NCI-H526 (cell line): ENCODE measurements at places on chromosomes 5 and 9.

DNA sequence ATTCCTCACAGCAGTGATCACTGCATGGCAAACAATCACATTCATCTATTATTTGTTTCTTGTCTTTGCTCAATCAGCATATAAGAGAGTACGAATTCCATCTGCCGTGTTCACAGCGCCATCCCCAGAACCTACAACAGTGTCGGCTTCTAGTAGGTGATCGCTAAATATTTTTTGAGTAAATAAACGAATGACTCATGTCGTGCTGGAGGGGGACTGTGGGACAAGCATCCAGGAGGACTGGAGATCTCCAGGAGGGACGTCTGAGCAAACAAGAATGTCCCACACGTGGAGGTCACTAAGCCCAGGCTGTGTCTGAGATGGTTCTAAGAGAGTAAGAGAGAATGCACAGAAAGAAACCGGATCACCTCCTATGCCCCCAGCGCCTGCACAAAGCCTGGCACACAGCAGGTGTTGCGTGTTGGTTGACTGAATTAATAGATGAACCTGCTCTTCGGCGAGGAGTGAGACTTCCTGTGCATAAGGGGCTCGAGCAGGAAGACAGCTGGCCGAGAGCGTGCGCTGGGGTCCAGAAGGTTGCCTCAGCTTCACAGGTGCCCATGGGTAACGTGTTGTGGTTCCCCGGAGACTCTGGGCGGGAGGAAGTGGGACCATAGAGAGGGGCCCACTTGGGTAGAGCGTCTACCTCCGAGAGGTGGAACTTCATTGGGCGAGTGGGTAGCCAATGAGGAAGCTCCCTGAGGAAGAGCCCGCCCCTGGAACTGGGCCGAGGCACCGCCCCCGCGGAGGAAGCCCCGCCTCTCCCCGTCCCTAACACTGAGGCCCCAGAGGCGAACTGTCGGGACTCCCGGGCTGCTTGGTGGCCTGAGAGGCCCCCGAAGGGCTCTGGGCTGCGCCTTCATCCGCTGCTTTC, 193.0 kb downstream of the MELK start:
- peak; percentile 97 for DNase-seq

DNA sequence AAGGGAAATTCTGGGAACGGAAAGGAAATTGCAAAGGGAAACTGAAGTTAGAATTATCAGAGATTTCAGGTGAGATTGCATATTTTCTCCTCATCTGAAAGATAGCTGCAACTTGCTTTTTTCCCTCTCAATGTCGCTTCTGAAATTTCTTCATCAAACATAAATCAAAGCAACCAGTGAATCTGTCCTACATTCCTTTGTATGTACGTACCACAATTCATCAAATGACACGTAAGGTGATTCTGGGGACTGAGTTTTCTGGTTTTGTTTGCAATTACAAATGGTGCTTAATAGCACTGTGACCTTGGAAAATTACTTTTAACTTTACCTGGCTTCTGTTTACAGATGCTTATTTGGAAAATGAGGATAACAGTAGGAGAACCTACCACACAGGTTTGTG, 21.9 kb upstream of the CNOT6 start:
- DNase-seq = no peak

DNA sequence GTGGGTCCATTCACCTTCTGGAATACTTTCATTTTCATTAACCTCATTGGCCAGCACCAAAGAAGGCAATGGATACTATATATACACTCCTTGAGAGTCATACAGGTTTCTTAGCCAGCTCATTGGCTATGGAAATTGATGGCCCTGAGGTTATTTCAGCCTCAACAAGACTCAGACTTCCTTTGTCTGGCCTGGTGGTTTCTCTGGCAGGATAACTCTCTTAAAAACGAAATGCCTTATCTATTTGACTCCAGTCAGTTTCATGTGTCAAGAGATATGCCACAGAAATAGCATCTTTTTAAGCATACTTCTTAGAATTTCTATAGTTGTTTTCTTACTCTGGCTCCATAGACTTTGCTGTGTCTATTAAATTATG, 28.9 kb downstream of the CDH9 start:
- DNase-seq = no peak

GRCh38 chr5:15715967-15716366, 216.0 kb downstream of the FBXL7 start:
- no peak for DNase-seq

GRCh38 chr5:142881076-142881783, 111.1 kb downstream of the ARHGAP26 start:
- no peak for DNase-seq

DNA sequence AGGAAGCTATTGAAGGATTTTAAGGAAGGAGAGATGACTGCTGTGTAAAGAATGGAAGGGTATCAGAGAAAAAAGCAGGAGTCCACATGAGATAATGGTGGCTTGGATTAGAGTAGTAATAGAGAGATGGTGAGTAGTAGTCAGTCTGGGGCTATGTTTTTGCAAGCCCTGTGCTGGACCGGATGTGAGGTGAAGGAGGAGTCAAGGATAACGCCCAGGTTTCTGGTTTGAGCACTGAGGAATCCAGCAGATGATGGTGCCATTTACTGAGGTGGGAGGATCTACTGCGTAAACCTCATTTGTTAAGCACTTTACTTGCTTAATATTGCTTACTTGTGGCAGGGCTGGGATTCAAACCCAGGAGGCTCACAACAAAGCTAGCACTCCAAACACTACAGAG, 1.1 kb downstream of the TIGD6 start:
- no peak for DNase-seq

GRCh38 chr5:128252756-128253155, 169.2 kb downstream of the SLC12A2 start:
- no peak for DNase-seq

DNA sequence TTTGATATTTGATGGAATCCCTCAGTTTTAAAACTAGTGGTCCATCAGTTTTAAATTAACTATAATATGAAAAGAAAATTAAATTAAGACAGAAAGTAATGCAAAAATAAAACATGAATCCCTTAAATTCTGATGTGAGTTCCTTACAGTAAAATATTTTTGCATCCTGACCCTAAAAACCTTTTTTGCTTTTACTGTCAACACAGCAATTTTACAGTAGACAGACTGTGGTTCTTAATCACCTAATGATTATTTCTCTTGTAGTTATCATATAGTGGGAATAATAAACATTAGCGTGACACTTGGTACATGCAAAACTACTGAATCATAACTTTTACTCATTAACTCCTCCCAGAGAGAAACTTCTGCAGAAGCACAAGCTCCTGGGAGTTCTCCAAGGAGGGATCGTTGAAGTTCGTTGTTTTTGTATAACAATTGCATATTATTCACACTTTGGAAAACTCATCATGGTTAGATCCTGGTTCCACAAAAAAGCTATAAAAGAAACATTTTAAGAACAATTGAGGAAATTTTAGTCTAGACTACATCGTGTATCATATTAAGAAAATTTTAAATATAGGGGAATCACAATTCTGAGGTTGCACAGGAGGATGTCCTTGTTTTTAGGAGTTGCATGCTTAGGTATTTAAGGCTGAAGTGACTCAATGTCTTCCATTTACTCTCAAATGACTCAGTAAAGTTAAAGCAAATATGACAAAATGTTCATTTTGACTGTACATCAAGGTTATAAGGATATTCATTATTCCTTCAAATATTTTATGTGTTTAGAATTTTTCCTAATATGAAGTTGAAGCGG, 88.2 kb upstream of the NIPAL4 start:
- no peak for DNase-seq

GRCh38 chr9:17624571-17624970, 45.7 kb downstream of the SH3GL2 start:
- DNase-seq = no peak

DNA sequence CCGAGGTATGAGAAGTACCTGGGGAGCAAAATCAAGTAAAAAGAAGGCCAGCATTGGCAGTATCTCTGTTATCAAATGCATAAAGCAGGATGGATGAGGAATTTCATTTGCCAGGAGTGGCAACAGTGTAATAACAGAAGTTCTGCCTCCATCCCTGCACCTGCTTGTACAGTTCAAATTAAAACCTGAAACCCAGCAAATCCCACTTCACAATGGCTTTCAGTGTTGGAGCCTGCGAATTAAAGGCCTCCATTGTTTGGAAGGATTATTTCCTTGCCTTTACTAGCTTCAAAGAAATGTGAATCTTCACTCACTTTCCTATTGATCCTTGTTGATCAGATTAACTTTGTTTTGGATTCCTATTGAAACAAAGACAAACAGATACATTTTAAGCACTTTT, 31.5 kb upstream of the IRX1 start:
- DNase-seq = peak; percentile 23

DNA sequence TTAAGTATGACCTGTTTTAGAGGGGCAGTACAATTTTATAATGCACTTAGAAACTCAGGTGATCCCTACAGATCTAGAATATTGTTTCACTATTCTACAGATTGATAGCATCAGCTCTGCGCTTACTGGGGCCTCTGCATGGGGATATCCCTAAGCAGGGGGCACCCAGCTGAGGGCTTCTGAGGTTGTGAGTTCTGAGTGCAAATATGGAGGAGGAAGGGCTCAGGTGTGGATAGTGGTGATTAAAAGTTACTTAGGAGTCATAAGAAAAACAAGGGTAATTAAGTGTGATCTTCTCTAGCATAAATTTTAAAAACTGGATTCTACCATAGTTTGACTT, 274.4 kb downstream of the EFNA5 start:
- DNase-seq = no peak

DNA sequence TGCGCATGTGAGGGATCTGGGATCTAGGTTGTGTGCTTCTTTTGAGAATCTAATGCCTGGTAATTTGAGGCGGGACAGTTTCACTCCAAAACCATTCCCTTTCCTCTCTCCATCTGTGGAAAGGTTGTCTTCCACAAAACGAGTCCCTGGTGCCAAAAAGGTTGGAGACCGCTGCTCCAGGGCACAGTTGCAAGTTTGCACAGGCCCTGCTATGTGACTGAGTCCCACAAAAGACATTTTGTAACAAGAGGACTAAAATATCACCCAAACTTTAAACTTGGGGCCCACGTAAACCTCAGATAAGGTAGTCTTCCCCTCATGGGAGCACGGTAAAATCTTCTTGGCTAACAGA, 5.8 kb upstream of the ZNF367 start:
- no peak for DNase-seq

DNA sequence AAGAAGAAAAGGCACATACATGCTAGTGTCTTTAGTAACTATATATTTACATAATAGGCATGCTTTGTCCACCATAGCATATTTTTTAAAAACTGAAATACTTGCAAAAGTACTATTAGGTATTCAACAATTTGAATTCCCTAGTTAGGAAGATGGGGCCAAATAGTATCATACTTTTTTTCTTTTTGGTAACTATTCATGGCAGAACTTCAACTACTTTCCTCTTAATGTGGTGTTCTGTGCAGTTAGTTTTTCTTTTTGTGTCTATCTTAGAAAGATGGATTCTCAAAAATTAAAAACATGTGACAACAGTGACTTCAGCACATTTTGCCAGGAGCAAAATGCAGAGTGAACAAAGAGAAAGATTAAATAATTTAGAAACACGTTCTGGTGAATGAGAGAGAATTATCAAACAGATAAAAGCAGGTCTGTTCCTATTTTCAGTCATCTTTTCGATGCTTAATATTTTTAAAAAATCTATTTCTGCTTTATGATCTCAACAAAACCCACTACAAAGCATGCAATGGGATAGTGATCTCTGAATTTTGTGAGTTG, 341.1 kb downstream of the ARL15 start:
- DNase-seq = no peak

GRCh38 chr9:84796404-84796803, 126.9 kb downstream of the NTRK2 start:
- DNase-seq = no peak

- DNase-seq = no peak
These were observed 8.6 kb downstream of the HAVCR2 start for GRCh38 chr5:157100140-157100679.

GRCh38 chr5:74342948-74343682, 297.4 kb downstream of the ENC1 start:
- no peak for DNase-seq

- DNase-seq = no peak
These were observed 68.6 kb downstream of the MLLT3 start for GRCh38 chr9:20553558-20554149.

DNA sequence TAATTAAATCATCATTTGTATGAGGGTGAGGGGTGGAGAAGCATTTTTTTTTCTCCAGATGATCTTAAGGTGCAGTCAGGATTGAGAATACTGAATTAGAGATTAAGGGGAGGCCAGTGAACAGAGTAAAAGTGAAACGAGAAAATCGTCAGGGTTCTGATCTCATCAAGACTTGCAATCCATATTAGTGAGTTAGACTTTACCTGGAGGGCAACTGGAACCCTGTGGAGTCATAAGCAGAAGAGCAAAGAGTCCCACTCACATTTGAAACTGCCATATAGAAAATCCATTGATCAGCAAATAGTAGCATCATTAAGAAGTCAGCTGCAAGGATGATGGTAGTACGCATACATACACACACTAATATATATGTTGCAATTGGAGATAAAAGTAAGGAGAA, 466.2 kb upstream of the PAPPA start:
- DNase-seq = no peak

DNA sequence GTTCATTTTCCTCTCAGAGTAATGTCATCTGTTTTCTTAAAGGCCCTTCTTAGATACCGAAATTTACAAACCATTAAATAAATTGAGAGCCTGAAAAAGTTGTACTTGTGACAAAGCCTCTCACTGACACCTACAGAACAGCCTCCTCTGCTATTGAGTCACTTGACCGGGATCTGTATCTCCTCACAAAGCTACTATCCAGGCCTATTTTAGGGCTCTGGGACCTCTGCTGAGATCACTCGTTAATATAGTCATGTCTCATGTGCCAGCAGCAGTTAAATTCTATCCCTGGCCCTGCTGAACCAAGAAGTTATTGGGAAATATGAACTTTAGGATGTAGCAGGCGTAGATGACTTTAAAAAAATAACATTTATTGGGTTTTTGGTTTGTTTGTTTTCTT, 31.1 kb downstream of the FBXO38 start:
- no peak for DNase-seq

DNA sequence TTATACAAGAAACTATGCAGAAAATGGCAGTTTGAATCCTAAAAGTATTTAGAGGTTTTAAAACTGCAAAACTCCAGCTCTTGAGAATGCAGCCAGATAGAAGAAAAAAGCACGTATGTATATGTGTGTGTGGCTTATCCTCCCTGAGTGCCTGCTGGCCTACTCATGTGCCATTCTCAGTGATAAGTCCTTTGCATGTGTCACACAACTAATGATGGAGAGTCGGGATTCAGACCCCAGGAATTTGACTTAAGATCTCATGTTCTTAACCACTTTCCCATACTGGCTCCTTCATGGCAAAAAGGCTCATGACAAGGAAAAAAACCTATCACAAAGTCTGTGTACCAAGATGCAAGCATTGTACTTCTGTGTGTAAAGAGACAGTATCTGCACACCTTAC, 26.6 kb downstream of the SMARCA2 start:
- no peak for DNase-seq

- no peak for DNase-seq
These were observed 153.7 kb downstream of the TLE1 start for GRCh38 chr9:81535542-81536241.
